ENCODE measurements at places on chromosomes 3 and 15.

- no peak for DNase-seq
These were observed 71.9 kb downstream of the FBLN2 start for GRCh38 chr3:13620776-13621365.

GRCh38 chr3:184097556-184097955, 692 bp downstream of the HTR3E start:
- no peak for DNase-seq

DNA sequence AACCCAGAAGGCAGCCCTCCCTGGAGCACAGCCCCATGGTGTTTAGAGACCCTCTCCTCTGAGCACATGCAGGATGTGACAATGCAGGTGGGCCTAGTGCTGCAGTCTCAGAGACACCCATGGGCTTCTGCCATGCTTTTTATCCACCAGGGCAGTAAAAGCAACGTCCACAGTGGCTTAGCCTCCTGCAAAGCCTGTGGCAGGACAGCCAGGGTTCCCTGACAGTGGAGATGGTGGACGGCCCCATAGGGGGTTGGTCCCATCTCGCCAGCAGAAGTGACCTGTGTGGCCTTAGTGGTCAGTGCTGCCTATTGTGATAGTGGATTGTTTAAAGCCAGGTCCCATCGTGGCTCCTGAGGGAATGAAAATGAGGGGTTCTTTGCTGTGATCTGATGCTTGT, 46.6 kb downstream of the APBA2 start:
- DNase-seq = no peak

- DNase-seq = peak; percentile 37
These were observed 241.4 kb upstream of the TBL1XR1 start for GRCh38 chr3:177438596-177439220.

DNA sequence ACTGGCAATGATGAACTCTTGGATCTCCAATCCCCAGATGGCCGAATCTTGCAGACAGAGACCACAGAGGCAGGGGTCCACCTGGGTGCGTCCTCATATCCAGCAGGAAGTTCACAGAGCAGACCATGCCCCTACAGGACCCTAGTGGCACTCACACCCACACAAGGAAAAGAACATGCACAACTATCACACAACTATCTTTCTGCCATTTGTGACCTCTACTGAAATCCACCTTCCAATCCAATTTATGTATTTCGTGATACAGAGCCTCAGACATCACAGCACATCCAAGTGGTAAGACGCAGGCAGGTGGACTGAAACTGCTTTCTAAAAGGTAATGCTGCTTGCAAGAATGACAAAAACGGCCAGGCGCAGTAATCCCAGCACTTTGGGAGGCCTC, 44.6 kb upstream of the SPATA12 start:
- no peak for DNase-seq

- no peak for DNase-seq
These were observed 48.1 kb upstream of the CDV3 start for GRCh38 chr3:133525435-133525834.

- DNase-seq = no peak
These were observed 276.7 kb upstream of the ARRDC4 start for GRCh38 chr15:97683831-97684230.

DNA sequence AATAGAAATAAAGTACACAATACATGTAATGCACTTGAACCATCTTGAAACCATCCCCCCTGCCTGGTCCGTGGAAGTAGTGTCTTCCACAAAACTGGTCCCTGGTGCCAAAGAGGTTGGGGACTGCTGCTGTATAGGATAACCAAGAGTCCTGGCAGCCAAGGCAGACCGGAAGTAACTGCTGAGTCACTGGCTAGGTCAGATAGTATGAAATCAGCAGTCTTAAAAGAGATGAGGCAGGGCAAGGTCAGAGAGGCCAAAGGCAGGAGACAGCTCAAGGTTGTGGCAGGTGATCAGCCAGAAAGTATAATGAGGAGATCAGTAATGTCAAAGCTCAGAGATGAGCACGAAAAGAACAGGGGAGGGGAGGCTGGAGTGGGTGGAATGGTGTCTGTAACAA, 60.2 kb downstream of the MAP3K13 start:
- DNase-seq = no peak

DNA sequence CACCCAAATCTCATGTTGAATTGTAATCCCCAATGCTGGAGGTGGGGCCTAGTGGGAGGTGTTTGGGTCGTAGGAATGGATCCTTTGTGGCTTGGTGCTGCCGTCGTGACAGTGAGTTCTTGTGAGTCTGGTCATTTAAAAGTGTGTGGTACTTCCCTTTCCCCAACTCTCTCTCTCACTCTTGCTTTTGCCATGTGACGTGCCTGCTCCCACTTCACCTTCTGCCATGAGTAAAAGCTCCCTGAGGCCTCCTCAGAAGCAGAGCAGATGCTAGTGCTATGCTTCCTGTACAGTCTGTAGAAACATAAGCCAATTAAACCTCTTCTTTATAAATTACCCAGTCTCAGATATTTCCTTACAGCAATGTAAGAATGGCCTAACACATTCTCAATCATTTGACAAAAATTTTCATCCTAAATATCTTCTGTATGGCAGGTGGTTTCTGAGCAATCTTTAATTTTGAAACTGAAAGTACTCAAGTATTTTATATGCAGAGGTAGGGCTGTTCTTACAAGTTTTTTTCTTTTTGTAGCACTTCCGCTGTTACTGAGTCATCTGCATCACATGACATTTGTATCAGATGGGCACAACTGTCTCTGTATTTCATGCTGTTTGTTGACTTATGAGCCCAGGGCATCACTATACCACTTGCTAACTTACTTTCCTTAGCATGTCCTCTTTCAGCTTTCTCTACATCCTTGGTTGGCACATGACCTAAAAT, 8.8 kb downstream of the RPL39L start:
- no peak for DNase-seq

GRCh38 chr3:30843877-30844276, 50.6 kb downstream of the GADL1 start:
- no peak for DNase-seq

DNA sequence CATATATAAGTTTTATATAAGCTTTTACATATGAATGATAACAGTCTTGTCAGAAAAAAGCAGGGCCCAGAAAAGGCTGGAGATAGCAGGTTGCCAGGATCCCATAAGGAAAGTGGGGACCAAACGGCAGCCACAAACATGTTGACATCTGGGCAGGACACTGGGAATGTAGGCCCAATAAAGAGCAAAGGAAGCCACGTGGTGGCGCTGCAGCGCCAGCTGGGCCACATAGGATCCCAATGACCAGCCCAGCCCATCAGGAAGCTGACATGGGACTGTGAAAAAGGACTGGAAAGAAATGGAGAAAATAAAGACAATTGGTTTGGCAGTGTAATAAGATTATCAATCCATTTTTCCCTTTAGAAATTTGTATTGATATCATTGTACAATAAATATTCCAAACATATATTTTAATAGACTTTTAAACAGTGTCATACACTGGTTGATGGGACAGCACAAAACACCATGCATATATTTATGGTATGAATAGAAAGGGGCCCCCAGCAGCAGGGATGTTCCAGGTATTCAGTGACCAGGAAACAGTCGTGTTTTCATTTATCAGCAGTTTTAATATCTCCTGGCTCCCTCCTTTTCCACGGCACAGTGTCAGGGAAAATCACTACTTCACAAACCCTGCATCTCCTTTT, 89.0 kb upstream of the STRIT1 start:
- no peak for DNase-seq

DNA sequence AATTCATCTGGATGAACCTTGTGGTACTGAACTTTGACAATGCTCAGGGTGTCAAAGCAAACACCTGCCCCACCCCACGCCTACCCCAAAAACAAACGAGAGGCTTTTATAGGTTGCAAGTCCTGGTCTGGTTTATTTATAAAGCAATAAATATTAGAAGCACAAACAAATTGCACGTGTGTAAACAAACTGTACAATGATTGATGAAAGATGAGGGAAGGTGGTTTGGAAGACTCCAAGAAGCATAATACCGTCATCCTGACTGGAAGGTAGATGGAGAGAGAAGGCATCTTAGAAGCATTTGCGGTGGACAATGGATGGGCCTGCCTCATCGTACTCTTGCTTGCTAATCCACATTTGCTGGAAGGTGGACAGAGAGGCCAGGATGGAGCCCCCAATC, 5.2 kb downstream of the ACTC1 start:
- DNase-seq = no peak

GRCh38 chr3:104669083-104669482, 697.6 kb upstream of the ALCAM start:
- DNase-seq = no peak

- DNase-seq = no peak
These were observed 113.5 kb upstream of the IL12A start for GRCh38 chr3:159875116-159875515.

DNA sequence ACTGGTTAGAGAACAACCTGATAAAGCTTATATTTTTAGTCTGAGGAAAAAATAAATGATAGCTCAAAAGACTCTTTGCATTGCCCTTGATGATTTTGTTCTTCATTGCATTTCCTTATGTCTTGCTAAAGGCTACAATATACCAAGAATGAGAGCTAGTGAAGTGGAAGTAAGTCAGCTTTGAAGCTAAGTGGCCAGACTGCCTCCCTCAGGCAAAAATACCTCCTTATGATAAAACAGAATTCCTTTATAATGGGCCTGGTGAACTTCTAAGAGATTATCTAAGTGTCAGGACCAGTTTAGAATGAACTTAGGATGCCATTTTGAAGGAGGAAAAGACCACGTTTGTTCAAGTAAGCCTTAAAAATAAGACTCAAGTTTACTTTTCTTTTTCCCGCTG, 678.4 kb downstream of the ROBO2 start:
- no peak for DNase-seq

DNA sequence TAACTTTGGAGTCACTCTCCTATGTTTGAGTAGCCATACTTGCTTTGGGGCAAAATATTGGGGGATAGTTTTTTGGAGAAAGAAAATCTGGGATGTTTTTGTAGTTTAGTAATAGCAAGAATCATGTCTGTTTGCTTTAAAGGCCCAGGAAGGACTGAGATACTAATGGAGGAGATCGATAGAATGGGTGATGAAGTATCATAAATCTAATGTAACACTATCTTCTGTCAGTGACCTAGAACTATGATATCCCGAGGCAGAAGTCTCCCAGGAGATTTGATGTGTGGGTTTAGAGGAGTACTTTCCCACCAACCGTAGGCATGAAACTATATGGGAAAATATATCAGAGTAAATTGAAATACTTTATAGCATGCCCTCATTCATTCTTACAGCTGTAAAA, 21.0 kb upstream of the NFKBIZ start:
- DNase-seq = no peak

DNA sequence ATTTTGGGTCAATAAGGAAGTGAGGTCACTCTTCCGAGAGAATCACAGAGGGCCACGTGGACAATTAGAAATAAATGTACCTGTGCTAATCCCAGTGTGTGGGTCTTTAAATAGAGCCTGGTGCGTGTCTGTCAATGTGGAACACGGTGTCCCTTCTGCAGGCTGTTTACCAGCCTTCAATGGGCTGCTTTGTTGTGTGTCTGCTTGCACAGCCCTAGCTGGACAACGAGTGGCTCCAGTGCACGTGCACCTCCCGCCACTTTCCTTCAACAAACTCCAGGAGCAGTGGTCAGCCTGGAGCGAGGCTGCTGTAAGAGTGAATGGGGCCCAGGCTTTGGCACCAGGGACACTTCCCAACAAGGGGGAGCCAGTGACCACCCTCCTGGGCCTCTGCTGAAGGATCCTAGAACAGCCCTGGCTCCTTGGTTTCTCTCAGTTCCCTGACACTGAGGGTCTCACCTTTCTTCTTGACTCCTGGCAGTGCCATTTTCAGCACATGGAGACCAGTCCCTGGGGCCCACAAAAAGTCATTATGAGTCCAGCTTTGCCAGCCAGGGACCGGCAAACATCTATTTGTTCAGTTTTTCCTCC, 76.1 kb downstream of the ISG20 start:
- no peak for DNase-seq
